ENCODE measurements at places on chromosomes 3 and 15.

DNA sequence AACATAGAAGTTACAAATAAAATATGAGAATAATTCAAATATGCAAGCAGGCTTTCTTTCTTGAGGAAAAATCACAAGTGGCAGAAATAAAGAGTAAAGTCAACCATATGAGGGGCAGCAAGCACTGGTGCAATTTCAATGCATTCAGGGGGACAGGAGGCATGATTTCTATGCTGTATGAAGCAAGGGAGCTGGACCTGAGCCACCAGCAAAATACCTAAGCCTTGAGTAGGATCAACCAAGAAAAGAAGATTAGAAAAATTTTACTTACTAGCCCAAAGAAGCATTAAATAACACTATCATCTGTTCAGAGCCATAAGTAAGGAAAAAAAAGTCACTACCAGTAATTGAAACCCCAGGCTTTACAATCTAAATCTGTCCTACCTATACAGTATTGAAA is 6.3 kb downstream of the ADGRG7 start:
- DNase-seq = no peak

- no peak for DNase-seq
These were observed 43.9 kb upstream of the ARL8B start for GRCh38 chr3:5078151-5078550.

GRCh38 chr3:31752305-31753049 is 219.8 kb downstream of the STT3B start:
- DNase-seq = no peak

DNA sequence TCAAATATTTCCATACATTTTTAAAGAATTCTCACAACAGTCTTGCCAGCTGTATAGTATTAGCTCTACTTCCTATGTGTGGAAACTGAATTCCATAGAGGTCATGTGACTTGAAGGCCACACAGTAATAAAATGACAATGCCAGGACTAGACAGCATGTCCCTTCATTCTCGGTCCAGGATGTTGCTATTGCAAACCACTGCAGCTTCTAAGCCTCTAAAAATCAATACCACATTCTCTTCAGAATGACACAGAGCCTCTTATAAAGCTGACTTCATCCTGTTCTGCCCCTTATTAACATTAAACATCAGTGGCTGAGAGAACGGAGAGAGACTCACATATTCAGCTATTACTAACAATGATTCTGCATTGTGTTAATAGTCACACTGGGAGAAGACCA is 240.3 kb upstream of the PEX5L start:
- DNase-seq = no peak

DNA sequence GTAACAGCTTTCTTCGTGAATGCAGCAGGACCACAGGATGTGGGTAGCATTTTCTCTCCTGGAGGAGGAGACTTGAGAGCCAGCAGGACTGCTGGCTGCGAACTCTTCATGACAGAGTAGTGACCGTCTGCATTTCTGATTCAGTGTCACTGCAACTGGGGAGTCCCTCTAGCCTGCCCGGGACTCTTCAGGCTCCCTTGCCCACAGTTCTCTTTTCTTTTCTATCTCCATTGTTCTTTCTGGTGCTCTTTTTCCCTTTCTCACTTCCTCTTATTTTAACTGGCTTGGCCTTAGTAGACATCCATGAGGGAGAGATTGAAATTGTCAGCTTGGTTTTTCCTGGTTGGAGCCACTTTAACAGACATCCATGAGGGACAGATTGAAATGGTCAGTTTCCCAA is 49.9 kb upstream of the P2RY1 start:
- DNase-seq = no peak

DNA sequence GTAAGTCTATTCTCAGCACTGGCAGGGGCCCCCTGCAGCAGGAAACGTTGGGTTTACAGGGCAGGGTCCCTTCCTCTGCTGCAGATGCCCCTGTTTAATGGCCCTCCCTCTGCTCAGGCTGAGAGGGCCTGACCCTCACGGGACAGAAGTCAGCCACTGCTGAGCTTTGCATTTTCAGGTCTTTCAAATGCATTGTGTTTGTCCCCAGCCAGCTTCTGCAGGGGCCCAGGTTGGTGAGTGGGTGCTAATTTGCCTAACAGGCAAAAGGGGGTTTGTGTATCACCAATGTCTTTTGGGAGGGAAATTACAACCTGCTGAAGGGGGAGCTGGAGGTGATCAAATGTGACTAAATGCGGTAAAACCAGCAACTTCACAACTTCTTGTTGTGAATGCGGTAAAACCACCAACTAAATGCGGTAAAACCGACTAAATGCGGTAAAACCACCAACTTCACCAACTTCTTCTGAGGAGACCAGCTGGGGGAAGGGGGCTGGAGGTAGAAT is 44.8 kb upstream of the UBE2E1 start:
- no peak for DNase-seq

DNA sequence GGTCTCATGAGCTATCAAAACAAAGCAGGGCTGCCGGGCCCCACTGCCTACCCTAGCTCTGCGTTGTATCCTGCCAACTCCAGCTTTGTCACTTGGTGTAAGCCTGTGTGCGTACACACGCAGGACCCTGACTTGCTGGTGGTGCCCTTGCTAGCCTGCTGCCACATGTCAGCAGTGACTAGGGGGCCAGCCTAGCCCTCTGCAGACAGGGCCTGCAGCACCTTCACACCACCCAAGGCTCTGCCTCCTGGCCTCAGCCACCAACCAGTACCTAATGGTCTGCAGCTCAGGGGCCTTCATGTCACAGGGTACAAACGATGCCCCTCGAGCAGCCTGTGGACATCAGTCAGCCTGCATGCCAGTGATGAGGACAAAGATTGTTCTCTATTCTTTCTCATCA is 30.1 kb upstream of the DUSP7 start:
- no peak for DNase-seq

DNA sequence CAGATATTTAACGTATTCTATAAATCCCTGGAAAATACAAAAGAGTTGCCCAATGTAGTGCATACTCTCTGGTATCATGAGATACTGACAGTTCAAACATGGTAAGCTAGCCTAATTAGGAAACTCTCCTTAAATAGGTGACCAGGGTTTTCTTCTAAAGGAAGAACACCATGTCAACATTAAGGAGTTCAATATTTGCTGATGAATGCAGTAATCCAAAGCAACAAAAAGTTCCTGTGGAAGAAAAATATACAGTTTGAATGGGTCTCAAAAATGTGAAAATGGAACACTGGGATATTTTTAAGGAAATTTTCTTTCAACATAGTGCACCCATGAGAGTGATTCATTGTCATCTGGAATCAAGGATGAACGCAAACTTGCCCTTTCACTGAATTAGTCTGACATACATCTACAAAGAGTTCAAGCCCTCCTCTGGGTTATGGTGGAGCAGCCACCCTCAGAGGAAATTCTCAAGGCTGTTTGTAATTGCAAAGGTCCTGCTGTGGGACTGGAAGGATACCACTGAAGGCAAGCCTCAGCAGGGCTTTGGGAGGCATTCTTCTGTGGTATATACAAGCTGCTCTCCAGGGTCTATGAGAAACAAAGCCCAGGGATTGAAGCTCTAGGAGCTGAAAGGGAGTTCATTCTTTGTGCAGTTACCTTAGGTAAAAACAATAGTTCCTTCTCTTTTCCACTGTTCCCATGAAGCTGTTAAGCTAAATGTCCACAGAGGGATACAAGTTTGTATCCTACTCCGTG is 700.3 kb downstream of the TUSC7 start:
- no peak for DNase-seq

DNA sequence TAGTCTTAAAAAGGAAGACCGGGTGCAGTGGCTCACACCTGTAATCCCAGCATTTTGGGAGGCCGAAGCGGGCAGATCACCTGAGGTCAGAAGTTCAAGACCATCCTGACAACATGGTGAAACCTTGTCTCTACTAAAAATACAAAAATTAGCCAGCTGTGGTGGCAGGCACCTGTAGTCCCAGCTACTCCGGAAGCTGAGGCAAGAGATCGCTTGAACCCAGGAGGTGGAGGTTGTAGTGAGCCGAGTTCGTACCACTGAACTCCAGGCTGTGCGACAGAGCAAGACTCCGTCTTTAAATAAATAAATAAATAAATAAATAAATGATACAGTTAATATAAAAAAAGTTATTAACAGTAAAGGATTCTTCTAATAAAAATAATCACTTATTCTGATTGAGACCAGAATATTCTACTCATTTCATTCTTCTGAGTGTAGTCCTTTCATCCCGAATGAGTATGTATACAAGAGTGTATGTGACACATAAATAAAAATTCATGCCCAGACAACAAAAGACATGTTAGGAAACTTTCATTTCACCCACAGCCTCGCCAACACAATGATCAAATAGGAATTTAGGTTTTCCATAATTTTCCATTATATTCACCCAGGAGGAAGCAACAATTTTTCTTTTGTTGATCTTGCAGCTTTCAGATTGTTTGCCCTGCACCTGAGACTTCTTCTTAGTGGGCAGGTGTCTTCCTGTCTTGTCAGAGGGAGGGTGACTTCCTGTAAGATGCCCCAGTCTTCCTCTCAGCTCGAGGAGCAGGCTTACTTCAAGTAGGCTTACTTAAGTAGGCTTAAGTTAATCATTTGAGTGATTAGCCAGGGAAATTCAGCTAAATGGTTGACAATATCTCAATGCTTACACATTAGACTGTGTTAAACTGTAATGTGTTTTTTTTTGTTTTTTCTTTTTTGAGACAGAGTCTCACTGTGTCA is 7.8 kb upstream of the NUP210 start:
- DNase-seq = no peak

GRCh38 chr3:152300029-152300731 is 31.5 kb downstream of the MBNL1 start:
- no peak for DNase-seq

DNA sequence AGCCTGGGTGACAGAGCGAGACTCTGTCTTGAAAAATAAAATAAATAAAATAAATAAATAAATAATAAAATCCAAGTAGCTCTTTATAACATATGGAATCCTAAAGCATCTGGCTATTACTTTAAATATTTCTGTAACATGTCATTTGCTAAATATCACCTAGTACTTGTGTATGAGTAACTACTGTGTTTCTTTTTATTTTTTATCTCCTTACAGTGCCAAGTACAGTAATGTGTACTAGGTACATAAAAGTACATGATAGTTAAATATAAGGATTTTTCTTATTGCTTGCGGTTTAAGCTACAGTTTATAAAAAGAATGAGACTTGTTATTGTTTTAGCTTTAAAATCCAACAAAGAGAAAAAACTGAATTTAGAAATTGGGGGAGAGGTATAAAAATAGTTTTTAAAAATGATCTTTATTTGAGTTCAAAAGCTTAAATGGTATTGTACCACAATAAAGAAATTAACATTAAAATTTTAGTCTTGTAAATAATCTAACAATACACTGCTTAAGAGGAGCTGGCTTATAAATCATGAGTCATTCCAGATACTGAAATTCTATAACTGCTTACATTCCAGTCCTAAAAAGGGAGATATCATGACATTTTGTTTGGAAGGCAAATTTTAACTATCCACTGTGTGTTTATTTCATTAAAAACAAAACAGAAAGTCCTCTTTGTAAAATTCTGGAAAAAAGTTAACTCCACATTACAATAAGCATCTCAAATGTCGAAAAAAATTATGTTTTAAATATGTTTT is 73.1 kb downstream of the FGF7 start:
- DNase-seq = no peak

GRCh38 chr3:57160765-57161538 is 4.2 kb downstream of the IL17RD start:
- no peak for DNase-seq

DNA sequence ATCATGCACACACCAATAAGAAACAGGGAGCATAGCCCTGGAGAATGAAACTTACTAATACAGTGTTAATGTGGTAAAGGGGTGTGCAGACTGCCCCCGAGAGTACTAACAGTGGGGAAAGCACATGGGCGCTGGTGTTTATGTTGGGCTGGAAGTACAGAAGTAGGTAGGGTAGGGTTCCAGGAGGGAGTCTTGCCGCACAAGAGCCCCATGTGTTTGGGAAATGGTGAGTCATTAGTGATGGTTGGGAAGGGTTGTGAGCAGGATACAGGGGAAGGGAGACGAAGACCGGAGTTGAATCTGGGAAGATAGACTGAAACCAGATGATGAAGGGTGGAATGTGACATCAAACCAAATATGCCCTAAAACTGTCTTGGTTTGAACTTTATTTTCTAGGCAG is 117.1 kb downstream of the THSD4 start:
- DNase-seq = no peak

DNA sequence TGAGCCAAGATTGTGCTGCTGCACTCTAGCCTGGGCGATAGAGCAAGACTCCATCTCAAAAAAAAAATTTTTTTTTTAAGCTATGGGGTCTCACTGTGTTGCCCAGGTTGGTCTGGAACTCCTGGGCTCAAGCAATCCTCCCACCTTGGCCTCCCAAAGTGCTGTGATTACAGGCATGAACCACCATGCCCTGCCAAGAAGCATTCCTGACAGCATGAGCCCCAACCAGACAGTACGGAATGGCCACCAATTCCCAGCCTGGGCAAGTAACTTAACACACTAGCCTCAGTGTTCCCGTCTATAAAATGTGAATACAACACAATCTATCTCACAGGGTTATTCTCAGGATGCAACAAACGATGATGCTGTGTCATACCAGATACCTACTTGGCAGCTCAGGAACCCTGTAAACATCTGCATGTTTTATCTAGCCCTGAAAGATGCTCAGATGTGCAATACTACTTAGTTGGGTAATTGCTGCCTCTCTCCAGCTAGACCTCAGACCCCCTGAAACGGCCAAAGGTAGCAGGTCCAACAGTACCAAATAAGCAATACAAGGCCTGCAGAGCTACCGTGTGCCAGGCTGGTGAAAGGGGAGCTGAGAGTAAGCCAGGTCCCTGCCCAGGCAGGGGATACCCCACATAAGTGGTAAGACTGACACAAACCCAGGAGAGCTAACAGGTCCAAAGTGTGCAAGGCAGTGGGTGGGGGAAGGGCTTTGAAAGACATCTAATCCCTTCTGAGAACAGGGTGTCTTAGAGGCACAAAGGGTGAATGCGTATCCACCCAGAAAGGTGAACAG is 1.9 kb downstream of the TKT start:
- DNase-seq = no peak

- no peak for DNase-seq
These were observed 111.4 kb downstream of the DLG1 start for GRCh38 chr3:197186887-197187588.

- no peak for DNase-seq
These were observed 62.4 kb downstream of the COL8A1 start for GRCh38 chr3:99700631-99701268.

DNA sequence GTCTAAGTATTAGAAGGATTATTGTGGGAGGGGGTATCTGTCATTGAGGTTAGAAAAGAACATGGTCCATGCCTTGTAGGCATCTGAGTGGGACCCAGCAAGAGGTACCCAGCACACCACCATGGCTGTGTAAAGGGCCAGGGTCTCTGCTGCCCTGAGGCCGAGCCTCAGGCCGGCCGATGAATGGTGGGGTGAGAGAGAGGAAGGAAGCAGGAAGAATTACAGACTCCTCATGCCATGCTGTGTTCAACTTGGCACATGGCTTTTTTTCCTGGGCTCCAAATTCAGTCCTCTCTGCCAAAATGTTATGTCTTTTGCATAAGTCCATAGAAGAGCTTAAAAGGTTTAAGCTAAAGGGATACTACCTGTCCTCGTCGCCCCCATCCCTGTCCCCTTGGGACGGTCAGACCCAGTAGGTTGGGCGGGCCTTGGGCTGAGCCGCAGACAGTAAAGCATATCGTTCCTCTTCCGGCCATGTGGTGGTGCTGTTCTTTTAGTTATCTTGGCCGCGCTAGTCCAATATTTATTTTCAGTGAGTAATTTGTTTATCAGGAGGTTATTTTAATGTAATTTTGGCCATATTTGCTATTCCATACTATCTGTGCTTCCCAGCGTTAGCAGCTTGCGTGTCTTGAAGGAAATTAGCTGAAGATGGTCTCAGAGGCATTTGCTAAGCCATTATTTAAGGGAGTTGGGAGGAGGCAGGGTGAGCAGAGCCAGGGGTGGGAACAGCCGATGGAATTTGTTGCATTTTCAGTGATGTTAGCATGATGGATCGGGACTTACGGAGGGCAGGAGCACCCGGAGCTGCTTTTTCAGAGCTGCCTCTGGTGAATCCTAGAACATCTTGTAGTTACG is 152.4 kb downstream of the AGBL1 start:
- DNase-seq = peak; percentile 14
